Small intestine (tissue), 16 donors: ENCODE measurements at places on chromosomes 11 and 22.
A peak's percentile ranks its signal among the peaks of the same experiment; 100 is the strongest.

DNA sequence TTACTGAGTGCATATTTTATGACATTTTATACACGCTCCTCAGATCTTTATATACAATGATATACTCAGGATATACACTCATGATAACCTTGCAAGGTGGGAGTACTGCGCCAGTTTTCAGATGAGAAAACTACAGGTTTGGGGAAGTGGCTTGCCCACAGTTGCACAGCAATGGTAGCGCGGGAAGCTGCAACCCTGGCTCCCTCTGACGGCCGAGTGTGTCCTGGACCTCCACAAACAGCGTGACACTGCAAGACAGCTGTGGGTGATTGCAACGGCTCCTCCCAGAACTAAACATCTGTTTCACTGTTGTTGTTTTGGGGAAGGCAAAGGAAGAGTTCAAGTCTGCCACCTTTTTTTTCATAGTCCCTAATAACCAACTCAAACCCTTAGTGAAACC is 47.0 kb downstream of the PACSIN2 start:
- DNase-seq, result no peak

- DNase-seq, result no peak
Measured at GRCh38 chr11:3953327-3953726, 97.9 kb downstream of the STIM1 start.

DNA sequence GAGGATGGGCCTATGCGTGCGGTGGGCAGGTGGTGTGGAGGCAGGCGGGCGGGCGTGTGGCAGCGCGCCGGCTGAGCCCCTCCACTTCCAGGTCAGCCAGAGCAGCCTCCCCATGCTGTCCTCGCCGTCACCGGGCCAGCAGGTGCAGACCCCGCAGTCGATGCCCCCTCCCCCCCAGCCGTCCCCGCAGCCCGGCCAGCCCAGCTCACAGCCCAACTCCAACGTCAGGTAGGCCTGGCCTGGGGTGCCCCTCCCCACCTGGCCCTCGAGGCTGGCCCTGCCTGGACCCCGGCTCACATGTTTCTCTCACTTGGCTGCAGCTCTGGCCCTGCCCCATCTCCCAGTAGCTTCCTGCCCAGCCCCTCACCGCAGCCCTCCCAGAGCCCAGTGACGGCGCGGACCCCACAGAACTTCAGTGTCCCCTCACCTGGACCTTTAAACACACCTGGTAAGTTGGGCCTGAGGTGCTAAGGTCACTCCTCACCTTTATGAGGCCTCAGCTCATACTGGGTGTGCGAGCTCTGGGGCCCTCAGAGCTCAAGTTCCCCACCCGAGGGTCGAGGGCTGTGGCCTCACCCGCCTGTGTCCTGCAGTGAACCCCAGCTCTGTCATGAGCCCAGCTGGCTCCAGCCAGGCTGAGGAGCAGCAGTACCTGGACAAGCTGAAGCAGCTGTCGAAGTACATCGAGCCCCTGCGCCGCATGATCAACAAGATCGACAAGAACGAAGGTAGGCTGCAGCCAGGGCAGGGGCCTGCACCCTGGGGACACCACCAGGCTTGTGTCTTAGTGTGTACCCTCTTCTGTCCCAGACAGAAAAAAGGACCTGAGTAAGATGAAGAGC is 75.3 kb downstream of the MED15 start:
- DNase-seq, result no peak

DNA sequence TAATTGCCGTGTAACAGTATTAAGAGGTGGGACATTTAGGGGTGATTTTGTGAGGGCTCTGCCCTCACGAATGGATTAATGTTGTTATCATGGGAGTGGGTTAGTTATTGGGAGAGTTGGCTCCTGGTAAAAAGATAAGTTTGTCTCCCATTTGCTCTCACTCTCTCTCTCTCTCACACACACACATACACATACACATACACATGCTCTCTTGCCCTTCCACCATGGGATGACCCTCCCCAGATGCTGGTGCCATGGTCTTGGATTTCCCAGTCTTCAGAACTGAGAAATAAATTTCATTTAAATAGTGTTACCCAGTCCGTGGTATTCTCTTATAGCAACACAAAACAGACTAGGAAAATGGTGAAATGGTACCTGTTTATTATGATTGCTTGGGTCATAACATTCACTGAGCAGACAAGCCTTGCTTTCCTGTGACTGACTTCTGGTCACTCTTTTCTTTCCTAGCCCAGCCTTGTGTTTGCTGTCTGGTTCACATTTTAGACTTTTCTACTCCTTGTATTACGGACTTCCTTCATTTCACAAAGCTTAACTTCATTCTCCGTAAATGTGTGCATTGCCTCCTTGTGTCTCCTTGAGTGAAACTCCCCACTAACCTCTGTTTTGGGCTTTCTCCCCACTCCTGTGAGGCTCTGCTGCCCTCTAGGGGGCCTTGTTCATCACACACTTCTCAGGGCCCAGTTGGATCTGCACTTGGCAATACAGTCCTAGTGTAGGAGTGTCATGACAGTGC is 206.5 kb upstream of the CTSC start:
- DNase-seq, result peak; percentile 89
